Right ventricle myocardium inferior (tissue), 1 donor: ENCODE measurements at places on chromosomes 5 and 9. TPM values are rescaled to one million over a fixed set of nuclear protein-coding genes. Genes with fewer than 3 reads are reported as not detected.

Gene ACOT12
- total RNA-seq: not detected

DNA sequence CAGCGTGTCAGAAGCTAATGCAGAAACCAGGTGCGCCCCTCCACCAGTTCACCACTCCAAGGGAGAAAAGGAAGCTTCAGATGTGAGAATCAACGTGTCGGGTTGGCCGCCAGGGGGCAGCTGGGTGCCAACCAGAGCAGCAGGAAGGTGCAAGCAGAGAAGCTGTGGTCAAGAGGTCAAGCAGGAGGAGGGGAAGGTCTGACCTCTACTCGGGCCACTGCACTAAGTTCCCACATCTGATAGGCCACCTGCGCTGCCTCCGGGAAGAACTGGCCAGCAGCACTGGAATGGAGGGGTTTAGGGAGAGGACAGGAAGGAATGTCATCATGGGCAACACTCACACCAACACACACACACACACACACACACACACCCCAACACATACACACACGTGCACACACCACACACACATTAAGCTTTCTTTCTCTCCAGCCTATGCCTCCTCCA is 31.4 kb downstream of the ANXA6 start:
- DNase-seq: peak; percentile 93

- no peak for DNase-seq
Measured at GRCh38 chr5:158660726-158661125, 439.0 kb downstream of the EBF1 start.

DNA sequence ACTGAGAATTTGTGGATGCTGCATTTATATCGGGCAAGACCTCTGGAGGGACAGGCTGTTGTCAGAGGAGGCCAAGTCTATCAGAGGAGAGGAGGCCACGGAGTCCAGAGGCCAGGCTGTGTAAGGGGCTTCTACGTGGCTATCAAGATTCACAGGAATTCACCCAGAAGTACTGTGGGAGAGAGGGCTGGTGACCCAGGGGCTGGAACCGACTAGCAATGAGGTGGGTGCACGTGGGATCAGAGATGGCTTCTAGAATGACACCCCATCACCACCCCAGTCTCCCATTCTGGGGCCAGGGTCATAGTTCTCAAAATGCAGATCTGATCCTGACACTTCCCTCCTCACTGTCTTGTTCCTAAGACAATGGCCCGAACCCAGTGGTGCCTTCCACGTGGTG is 61.2 kb upstream of the PHYKPL start:
- DNase-seq: peak; percentile 11

Gene INSL4
- not detected for total RNA-seq

- no peak for DNase-seq
Measured at GRCh38 chr5:135318037-135318436, 81.0 kb downstream of the MACROH2A1 start.

GRCh38 chr9:76359365-76359764 is 34.9 kb downstream of the RFK start:
- DNase-seq: no peak
